ENCODE measurements at places on chromosomes 6 and 20.

GRCh38 chr6:132087391-132087790 is 136.2 kb upstream of the CCN2 start:
- DNase-seq, result no peak

GRCh38 chr6:12873691-12874090 is 157.1 kb downstream of the PHACTR1 start:
- DNase-seq, result no peak

- DNase-seq, result no peak
These were observed 29.9 kb downstream of the KIF13A start for GRCh38 chr6:17957498-17957897.

GRCh38 chr6:100464162-100464851 is 414 bp downstream of the SIM1 start:
- no peak for DNase-seq

- no peak for DNase-seq
These were observed 298.0 kb downstream of the QKI start for GRCh38 chr6:163712566-163712961.

DNA sequence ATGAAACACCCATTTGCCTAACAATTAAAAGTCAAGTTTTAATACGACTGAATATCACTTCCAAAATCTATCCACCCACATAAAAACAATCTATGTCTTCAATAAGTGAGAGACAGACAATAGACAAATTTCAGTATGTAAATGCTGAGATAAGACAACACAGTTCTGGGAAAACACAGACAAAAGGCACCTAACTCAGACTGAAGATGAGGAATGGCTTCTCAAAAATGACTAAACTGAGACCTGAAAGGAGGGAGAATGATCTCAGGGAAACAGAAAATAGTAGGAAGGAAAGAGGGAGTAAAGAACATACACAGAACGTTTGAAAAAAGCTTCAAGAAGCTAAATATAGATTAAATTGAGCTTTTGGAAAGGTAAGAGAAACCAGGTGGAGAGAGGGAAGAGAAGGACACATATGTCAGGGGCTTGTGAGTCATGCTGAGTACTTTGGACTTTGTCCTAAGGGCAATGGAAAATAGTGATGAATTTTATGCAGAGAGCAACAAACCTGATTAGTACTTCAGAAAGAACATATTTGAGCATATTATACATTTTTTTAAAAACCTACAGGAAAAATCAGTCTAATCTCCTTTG is 16.1 kb downstream of the LMBRD1 start:
- DNase-seq, result no peak

DNA sequence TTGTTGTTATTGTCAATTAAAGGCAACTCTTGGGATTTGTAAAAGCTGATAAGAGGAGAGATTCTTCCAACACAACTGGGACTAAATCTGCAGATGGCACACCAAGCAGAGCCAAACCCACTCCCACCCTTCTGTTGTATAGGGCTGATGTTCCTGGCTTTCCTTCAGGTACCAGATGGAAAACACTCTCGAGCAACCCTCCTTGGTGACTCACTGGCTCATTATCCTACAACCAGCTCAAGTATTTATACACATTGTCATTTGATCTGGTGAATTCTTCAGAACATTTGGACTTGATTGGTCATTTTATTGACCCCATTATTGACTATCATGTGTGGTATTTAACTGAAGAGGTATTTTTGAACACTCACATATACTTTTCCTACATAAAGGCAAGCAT is 190.3 kb upstream of the PCSK2 start:
- no peak for DNase-seq

DNA sequence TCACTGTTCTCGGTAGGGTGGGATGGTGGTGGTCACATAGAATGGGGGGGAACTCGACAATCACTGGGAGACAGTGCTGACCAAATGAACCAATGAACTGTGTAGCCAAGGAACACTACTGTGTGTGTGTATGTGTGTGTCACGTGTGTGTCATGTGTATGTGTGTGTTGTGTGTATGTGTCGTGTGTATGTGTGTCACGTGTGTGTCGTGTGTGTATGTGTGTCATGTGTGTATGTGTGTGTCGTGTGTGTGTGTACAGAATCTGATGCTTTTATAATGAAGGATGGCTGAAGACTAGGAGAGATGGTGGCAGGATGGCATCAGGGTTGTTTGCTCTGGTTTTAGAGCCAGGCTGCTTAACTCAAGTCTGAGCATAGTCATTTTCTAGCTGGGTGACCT is 99.1 kb upstream of the DUSP22 start:
- DNase-seq, result no peak

GRCh38 chr20:11796026-11796425 is 121.7 kb upstream of the BTBD3 start:
- DNase-seq, result no peak

GRCh38 chr6:170522565-170523183 is 30.4 kb downstream of the PSMB1 start:
- DNase-seq, result no peak
